ENCODE measurements at places on chromosomes 12 and 14. TPM values are rescaled to one million over a fixed set of nuclear protein-coding genes. Genes with fewer than 3 reads are reported as not detected.

ADAMTS20 gene
- 0.07 TPM for polyA plus RNA-seq

AVPR1A gene
- 0.68 TPM for polyA plus RNA-seq

MIA2 gene
- 21.3 TPM for polyA plus RNA-seq

VWF gene
- polyA plus RNA-seq = 117 TPM

CIROP gene
- 0.05 TPM for polyA plus RNA-seq

RAPGEF3 gene
- 11.2 TPM for polyA plus RNA-seq

RNF212B gene
- polyA plus RNA-seq = 0.81 TPM

ZC2HC1C gene
- 5.8 TPM for polyA plus RNA-seq

PHETA1 gene
- 6.2 TPM for polyA plus RNA-seq

EXOC3L4 gene
- polyA plus RNA-seq = 3.7 TPM

DNA sequence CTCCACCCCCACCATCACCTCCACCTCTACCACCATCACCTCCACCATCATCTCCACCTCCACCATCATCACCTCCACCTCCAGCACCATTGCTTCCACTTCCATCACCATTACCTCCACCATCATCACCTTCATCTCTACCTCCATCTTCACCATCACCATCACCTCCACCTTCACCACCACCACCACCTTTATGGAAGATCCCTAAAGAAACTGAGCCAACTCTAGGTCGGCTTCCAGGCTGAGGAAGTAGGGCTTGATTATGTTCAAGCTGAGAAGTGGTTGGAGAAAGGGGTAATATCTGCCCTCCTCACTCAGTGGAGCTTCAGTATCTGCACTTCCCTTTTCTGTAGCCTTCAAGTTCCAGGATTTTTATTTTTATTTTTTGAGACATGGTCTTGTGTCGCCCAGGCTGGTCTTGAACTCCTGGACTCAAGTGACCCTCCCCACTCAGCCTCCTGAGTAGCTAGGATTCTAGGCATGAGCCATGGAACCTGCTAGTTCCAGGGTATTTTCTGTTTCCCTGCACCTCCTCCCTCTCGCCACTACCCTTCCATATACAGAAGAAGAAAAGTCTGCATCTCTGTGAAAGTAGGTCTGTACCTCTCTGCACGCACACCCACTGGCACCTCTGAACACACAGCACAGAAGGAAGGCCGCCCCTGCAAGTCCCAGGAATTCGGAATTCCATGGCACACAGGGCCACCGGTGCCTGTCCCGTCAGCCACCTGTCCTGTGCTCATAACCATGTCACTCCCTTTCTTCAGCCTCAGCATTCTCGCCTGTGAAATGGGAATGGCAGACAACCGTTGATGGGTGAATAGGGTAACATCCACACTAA is 5.9 kb downstream of the ZBTB42 start:
- DNase-seq = no peak

- DNase-seq = no peak
Measured at GRCh38 chr14:67571991-67572323, 28.1 kb downstream of the PIGH start.

DNA sequence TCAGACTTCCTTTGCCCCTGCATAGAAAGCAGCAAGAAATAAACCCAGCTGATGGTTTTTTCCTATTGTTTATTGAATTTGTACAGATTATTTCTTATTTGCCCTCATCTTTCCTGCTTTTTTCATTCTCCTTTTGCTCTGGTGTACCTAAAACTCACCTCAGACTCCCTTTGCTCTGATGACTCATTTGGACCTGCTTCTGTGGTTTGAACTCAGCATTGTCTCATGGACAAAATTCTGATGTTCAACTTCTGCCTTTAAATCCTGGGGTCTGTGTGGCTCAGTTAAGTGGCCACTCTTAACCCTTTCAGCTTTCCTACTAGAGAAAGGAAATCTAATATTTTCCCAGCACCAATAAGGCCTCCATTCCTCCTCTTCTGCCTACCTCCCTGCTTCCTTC is 3.5 kb upstream of the SENP1 start:
- DNase-seq = no peak

GRCh38 chr14:23407516-23408306 is at the start of gene MYH6:
TSS of gene MYH6 (minus strand) at chr14:23408273. CDS start at chr14:23407223, 1,050 bp downstream.
- no peak for DNase-seq

GRCh38 chr14:39977198-39977597 is 545.0 kb upstream of the FBXO33 start:
- no peak for DNase-seq

- DNase-seq = no peak
Measured at GRCh38 chr14:91138511-91139359, 24.9 kb downstream of the DGLUCY start.

- no peak for DNase-seq
Measured at GRCh38 chr12:46678426-46678825, 147.4 kb downstream of the SLC38A4 start.

- DNase-seq = no peak
Measured at GRCh38 chr12:12400793-12401192, 43.9 kb downstream of the BORCS5 start.

GRCh38 chr14:81771651-81772275 is 238.1 kb upstream of the SEL1L start:
- no peak for DNase-seq

- DNase-seq = no peak
Measured at GRCh38 chr12:68638171-68638570, 27.5 kb downstream of the RAP1B start.

DNA sequence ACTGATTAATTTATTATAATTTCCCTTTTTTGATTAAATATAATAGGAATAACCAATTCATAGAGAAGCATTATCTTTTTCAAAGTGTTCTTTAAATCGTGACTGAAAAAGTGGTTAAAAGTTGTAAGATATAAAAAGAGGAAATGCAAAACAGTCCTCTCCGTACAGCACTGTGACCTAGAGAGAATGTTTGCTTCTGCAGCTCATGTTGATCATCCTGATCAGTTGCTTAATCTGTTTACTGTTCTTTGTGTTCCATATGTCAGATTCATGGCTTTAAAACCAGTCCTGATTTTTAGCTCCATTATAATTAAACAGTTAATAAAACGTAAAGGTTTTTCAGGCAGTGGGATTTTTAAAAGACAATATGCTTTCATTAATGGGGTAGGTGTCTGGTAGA is 4.7 kb downstream of the TTC8 start:
- no peak for DNase-seq

- no peak for DNase-seq
Measured at GRCh38 chr12:120960657-120961056, 17.7 kb upstream of the HNF1A start.

DNA sequence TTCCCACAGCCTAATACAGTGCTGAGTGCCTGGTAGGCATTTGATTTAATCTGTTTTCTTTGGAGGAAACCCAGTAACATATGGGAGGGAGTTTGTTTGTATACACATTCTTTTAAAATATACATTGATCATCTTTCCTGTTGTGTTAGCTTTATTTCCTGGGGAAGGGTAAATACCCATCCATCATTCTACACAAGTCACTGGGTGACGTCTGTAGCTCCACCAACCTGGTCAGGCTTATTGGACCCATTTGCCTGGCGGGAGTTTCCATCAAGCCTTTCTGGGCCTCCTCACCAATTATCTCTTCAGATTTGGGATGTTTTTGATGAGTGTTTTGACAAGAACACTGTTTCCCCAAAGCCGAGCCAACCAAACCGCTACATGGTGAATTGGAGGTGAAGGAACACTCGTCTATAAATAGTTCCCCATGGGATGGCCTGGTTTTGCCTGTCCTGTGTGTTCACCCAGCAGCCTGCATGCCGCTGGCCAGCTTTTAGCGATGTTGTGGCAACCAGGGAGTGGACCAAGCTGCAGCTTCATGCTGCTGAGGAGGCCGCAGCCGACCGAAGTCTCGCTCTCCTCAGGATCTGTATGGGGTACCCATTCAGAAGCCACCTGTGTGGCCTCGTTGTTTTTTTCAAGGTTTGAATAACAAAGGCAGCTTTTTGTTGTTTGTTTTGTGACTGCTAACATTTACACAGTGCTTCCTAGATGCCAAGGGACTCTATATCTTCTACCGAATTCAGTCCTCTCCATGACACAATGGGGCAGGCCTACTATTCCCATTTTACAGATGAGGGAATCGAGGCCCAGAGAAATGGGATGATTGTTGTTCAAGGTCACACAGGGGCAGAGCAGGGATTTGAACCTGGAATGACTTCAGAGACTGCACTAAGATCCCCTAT is 22.6 kb downstream of the PLXNC1 start:
- DNase-seq = no peak

DNA sequence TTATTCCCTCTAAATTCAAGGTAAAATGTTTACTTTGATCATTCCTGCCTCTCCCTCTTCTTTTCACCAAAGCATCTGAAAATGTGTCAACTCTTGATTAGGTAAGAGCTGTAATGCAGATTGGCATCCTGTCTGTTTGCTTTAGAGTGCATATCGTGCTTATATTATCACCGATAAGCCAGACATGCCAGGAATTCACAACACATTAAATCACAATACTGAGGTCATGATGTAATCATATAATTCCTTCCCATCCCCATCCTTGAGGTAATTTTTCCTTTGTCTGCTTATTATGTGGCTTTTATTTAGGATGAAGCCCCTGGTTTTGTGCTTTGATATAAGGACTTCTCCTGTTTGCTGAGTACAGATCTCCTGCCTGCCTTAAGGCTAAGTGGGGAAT is 10.2 kb downstream of the DDX47 start:
- DNase-seq = no peak
